Ascending aorta (tissue), 2 donors: ENCODE measurements at places on chromosomes 7 and 10.

GRCh38 chr10:46024948-46025347, 5.5 kb downstream of the NCOA4 start:
- DNase-seq = no peak

DNA sequence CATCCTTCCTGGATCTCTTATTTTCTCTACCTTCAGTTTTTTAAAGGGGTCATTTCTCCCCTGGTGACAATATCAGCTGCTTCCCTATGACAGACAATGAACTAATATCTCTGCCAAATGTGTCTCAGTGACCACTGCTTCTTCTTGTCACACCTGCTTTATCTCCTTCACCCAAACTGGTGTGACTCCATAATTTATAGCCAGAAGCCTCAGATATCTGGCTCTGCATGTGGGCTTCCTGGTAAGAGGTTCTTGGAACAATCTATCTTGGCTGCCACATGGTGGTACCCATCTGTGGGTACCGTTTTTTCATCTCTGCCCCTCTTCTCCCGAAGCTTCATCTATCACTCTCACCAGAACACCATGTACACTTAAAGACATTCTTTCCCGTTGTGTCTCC, 37.0 kb downstream of the CPVL start:
- no peak for DNase-seq

DNA sequence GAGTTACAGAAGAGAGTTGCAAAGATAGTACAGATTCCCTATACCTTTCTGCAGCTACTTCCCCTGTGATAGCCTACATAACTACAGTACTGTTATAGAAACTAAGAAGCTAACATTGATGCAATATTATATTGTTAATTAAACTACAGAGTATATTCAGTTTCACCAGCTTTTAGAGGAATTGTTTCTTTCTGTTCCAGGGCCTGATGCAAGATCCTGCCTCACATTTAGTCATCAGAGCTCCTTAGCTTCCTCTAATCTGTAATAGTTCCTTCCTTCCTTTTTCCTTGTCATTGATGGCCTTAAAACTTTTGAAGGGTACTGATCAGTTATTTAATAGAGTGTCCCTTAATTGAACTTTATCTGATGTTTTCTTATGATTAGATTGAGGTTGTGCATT, 56.8 kb downstream of the SDHAF3 start:
- no peak for DNase-seq

GRCh38 chr7:70701477-70701876, 430.5 kb upstream of the GALNT17 start:
- no peak for DNase-seq

GRCh38 chr7:2517678-2518507, 1.7 kb upstream of the LFNG start:
- DNase-seq = no peak

GRCh38 chr7:84847790-84848189, 339.1 kb downstream of the SEMA3D start:
- DNase-seq = no peak

DNA sequence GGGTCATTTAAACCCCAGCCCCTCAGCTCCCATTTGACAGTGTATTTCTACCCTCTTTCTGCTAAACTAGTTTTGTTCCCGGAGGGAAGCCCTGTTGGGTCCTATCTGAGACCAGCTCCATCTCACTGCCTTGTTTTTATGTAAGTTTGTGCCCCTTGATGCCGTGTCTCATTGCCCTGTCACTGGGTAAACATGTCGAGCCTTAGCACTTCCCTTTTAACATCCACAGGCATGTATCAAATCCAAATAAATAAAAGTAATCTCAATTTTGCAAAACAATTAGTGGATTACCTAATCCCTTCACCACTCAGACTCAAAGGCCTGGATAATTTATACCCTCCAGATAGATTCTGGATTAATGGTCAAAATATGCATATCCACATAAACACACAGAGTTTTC, 115.7 kb downstream of the CACNA2D1 start:
- DNase-seq = no peak

GRCh38 chr7:375901-376305, 85.9 kb downstream of the FOXL3 start:
- DNase-seq = peak; percentile 54

DNA sequence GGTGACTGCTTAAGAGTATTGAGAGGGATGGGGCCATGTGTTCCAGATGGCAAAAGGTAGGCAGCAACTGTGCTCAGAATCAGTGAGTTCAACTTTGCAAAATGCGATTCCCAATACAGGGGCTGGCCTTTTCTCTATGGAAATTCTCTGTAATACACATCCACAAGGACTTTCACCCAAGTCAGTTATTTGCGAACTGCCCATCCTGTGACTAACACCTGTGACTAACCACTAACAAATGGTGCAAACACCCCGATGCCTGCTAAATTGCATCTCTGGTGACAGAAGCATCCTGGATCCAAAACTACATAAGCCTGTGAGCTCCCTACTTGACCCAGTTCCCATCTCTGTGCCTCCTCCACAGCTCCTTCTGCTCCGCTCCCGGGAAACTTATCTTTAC, 9.0 kb upstream of the CUZD1 start:
- no peak for DNase-seq

DNA sequence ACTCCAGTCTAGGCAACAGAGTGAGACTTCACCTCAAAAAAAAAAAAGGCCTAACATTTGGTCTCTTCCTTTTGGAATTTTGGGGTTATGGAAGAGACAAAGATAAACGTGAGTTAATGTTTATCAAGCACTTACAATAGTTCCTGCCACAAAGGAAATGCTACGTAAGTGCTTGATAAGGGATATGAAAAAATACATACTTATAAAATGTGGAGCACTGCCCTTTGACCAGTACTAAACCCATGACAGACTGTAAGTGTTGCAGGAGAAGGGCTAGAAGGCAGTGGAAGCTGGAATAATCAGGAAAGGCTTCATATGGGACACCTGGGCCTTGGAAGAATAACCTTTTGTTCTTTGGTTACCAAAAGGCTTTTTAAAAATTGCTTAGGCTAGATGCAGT, 25.5 kb downstream of the TMEM248 start:
- no peak for DNase-seq

- DNase-seq = no peak
Measured at GRCh38 chr10:18822156-18822555, 162.9 kb downstream of the ARL5B start.

DNA sequence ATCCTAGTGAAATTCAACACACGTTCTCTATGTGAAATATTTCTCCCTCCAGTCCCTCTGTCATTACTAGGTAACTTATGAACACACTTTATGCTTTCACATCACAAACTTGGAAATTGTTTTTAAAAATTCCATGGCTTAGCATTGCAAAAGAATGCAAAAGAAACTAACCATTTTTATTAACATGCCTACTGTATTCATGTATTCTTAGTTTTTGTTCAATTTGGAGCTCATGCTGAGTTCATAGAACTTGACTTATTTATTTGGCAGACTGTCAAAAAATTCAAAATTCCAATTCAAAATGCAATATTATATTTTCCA, 155.0 kb upstream of the SEMA3C start:
- DNase-seq = no peak

- peak; percentile 85 for DNase-seq
Measured at GRCh38 chr10:122298598-122299301, 27.7 kb downstream of the BTBD16 start.

- DNase-seq = no peak
Measured at GRCh38 chr10:102492983-102493382, 9.5 kb downstream of the ACTR1A start.

DNA sequence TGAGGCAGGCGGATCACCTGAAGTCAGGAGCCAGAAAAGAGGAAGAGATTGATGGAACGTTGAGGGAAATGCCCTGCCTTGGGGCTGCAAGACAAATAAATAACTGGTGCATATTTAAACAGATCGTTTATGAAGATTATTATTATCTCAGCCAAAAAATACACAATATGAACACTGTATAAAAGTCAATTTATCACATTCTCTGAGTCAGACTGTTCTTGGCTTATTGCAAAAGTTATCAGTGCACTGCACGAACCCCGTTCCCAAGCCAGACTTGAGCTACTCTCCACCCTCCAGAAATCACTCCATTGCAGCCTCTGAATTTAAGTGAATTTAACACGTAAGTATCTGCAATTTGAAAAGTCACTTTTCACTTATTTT, 1.6 kb downstream of the DNMBP start:
- DNase-seq = no peak

GRCh38 chr7:11787534-11787933, 44.5 kb downstream of the THSD7A start:
- DNase-seq = no peak

GRCh38 chr10:88537322-88537721, 45.8 kb downstream of the RNLS start:
- DNase-seq = no peak

- DNase-seq = no peak
Measured at GRCh38 chr7:1160670-1161021, 650 bp upstream of the ZFAND2A start.

DNA sequence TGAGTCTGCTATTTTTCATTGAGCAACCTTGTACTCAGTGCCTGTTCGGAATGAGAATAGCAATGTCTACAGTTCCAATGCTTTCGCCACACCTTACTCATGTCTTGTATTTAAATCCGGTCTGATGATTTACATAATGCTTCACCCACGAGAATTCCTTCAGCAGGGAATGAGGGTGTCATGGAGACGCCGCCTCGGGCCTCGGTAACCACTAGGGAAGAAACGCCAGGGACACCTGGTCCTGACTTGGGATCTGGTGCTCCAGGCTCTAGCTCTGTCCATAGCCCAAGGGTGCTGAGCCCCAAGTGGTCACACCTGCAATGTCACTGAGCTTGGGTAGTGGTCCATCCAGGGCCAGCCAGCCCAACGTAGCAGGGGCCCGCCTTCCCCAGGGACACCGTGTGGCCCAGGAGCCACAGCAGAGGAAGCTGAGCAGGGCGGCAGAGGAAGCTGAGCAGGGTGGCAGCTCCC, 37.4 kb downstream of the PRKAG2 start:
- DNase-seq = no peak

DNA sequence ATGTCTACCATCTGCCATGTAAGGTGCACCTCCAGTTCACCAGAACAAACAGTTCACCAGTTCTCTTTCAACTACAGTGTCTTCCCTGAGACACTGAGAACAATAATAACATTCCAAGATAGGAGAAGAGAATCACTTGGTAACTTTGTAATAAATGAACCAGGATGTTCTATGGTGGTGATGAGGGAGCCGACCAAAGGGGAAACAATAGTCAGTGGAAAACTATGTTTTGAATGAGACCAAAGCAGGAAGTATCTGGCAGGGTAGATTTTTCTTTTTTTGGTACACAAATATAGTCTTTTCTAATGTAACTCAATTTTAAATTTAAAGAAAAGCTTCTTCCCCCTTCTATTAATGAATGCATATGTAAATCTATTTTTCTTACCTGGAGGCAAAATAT, 20.0 kb downstream of the HYAL4 start:
- no peak for DNase-seq

GRCh38 chr7:45564485-45564884, 9.7 kb upstream of the ADCY1 start:
- DNase-seq = no peak

DNA sequence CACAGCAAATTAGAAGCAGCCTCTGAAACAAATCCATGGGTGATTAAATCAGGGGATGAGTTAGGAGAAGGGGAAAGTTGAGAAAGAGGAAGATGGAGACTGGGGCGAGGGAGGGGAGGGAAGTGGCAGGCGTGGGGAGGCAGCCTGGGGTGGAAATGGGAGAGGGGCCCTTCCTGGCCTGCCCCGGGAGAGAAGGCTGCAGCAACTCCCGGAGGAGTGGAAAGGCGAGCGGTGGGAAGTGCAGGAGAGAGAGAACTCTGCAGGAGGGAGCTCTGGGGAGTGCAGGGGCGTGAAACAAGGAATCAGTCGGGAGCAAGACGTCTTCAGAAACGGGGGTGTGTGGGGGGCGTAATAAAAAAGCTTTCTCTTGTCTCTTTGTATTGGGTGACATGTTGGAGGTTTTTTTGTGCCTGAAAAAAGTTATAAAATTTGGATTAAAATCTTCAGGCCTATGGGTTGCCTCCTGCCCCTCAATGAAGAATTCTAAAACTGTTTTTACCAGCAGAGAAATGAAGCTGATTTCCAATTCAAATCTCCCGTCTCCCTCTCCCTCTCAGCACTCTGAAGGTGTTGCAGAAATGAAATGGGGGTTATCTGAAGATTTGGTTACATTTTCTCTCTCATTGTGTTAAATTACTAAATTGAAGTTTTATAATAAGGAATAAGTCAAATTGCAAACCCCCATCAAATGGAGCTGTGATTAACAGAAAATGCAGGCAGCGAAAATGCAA, 4.7 kb upstream of the UNCX start:
- DNase-seq = no peak

DNA sequence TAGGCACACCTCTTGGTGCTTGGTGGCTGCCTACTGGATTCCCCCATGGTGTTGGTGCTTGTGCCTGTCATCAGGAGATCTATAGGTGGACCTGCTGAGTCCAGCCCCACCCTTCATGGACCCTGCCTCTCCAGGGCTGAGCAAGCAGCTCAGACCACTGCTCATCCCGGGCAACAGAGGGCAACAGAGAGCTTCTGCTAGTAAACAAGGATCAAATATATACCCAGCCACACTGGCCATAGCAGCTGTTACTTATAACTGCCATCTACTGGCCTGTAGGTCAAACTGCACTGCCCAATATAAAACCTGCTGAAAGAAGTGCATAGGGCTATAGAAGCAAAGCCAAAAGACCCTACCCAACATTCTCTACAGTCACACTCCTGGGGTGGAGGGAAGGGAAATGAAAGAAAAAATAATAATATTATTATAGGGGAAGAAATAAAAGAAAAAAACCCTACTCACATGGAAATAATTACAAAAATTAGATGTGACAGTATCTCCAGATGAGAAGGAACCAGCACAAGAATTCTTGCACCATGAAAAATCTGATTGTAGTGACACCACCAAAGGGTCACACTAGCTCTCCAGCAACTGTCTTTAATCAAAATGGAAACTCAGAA, 54.9 kb upstream of the ZNF800 start:
- DNase-seq = no peak

GRCh38 chr10:43627942-43628341, 20.7 kb downstream of the ZNF32 start:
- no peak for DNase-seq

DNA sequence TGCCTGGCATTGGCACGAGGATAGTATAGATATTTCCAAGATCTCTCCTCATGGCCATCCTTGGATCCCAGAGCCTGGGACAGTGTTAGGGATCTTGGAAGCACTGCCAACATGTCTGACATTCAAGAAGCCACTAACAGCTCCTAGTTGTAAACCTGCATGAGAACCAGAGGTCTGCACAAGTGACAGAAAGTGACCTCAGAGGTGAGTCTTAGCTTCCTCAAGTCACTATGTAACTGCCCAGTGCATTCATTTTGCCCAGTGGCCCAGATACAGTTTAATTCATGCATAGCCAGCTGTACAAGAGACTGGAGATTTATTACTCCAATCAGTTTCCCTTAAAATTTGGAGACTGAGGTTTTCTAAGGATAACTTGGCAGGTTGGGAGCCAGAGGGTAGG, 16.7 kb downstream of the SUGCT start:
- DNase-seq = no peak
